Cardiac muscle cell (in vitro differentiated cells and primary cell): ENCODE measurements at places on chromosomes 1 and 21. TPM values are rescaled to one million over a fixed set of nuclear protein-coding genes. Genes with fewer than 3 reads are reported as not detected.

DNA sequence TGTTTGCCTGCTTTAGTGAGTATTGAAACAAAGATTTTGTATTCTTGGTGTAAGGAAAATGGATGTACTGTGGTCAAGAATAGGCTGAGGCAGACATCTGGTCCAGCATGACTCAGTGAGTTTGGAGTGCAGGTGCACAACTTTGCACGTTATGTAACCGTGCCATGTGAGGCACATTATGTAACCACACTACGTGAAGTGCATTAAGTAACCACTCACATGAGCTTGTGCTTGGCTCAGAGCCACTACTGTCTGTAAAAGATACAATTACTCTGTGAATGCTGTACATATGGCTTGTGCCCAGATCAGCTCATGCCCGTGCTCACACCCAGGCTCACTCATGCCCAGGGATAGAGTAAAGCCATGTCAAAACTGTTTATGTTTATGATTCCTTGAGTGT lies 216.8 kb downstream of the CTH start:
- no peaks in the 10 kb centered on the region for H3K4me1 ChIP-seq
- no peak overlapping the region for H3K4me3 ChIP-seq
- no peak overlapping the region for H3K27ac ChIP-seq
- H3K27me3 ChIP-seq = no peaks in the 10 kb centered on the region

GRCh38 chr1:33517596-33518250 lies 45.3 kb downstream of the ZSCAN20 start:
- H3K4me3 ChIP-seq = no peak overlapping the region
- no peak overlapping the region for H3K27ac ChIP-seq
- DNase-seq = no peak
- no peaks in the 10 kb centered on the region for H3K4me1 ChIP-seq

DNA sequence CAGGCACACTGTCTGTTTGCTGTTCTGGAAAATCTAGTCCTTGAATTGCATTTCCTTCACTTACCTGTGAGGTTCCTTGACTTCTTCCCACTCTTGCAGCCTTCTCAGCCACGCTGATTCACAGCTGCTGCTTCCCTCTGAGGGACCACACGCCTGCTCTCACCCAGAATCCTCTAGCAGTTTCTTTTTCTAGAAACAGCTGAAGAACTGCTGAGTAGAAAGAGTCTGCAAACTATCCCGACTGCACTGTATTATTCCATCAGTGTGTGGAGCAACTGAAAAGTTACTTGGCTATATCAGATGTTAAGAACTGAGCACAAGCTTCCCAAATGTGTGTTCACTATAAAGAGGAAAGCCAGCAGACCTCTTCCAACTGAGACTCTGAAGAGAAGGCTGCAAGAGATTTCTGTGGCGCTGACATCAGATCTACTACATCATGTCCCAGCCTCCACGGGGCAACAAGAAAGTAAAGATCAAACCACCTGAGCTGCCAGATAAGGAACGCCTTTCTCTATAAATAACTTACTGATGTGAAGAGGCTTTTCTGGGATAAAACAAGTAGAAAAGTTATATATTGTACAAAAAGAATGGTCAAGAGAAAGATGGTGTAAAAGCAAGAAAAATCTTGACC lies 226.6 kb downstream of the RERE start:
- no peak overlapping the region for H3K4me3 ChIP-seq
- no peaks in the 10 kb centered on the region for H3K36me3 ChIP-seq
- H3K4me1 ChIP-seq = peaks cover 44% of the 10 kb centered on the region
- no peaks in the 10 kb centered on the region for H3K27me3 ChIP-seq
- no peak for DNase-seq

- no peak overlapping the region for H3K4me3 ChIP-seq
- H3K36me3 ChIP-seq = no peaks in the 10 kb centered on the region
- no peaks in the 10 kb centered on the region for H3K4me1 ChIP-seq
- H3K27me3 ChIP-seq = no peaks in the 10 kb centered on the region
These were observed 258.0 kb downstream of the KCNJ6 start for GRCh38 chr21:37658121-37658816.

DNA sequence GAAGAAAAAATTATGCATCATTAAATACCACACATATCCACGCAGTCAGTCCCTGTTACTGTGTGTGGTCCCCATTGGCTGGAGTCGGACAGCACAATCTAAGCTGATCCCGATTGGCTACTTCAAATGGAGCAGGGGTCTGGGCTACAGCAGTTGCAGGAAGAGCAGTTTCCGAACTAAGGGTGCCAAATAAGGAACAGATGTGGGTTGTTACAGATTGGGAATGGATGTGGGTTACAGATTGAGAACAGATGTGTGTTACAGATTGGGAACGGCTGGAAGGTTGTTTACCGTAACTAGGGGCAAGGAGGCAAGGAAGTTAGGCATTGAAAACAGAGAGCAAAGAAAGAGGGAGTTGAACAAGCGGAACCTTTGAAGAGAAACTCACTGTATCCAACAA lies 19.9 kb downstream of the OR2L13 start:
- H3K4me1 ChIP-seq = no peaks in the 10 kb centered on the region
- H3K27me3 ChIP-seq = no peaks in the 10 kb centered on the region
- no peak overlapping the region for H3K4me3 ChIP-seq
- no peak overlapping the region for H3K27ac ChIP-seq
- no peak for DNase-seq

GRCh38 chr1:92956254-92957029 lies 4.8 kb downstream of the DIPK1A start:
- DNase-seq = no peak
- no peak overlapping the region for H3K4me3 ChIP-seq

GRCh38 chr1:12625276-12625675 lies 7.3 kb upstream of the DHRS3 start:
- H3K27ac ChIP-seq = no peak overlapping the region
- H3K27me3 ChIP-seq = no peaks in the 10 kb centered on the region
- DNase-seq = no peak
- no peaks in the 10 kb centered on the region for H3K4me1 ChIP-seq
- no peak overlapping the region for H3K4me3 ChIP-seq

GRCh38 chr21:28332796-28333195 lies 659.9 kb downstream of the LTN1 start:
- H3K27me3 ChIP-seq = no peaks in the 10 kb centered on the region
- no peak overlapping the region for H3K4me3 ChIP-seq
- H3K36me3 ChIP-seq = no peaks in the 10 kb centered on the region

DNA sequence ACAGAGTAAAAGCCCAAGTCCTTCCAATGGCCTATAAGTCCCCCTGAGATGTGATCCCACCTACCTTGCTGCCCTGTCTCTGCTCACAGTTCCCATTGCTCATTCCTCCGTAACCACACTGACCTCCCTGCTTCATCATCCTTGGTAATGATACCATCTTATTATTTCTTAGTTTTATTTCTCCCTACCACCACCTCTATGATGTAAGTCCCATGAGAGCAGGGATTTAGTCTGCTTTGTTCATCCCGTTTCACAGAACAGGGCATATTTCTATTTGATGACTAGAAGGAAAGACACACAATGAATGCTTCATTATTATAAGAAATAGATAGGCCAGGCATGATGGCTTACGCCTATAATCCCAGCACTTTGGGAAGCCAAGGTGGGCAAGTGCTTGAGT lies 22.5 kb downstream of the NIBAN1 start:
- no peaks in the 10 kb centered on the region for H3K36me3 ChIP-seq
- no peaks in the 10 kb centered on the region for H3K4me1 ChIP-seq
- H3K4me3 ChIP-seq = no peak overlapping the region
- H3K27me3 ChIP-seq = no peaks in the 10 kb centered on the region

DNA sequence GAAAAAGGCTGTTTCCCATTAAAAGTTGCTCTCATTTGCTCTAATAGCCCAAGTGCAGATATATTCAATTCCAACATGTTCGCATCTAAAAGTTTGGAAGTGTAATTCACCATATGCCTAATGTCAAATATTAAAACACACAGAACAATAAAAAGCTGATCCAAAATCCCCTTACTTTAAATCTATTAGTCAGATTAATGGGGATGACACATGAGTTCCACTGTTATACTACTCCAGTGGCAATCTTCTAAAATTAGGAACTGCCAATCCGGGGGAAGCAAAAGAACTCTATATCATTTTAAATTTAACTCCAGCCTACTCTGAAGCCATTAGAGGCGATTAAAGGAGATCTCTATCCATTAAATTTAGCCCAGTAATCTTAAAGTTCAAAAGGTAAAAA lies 317.1 kb downstream of the NTNG1 start:
- H3K27ac ChIP-seq = no peak overlapping the region
- H3K36me3 ChIP-seq = no peaks in the 10 kb centered on the region
- DNase-seq = no peak
- no peaks in the 10 kb centered on the region for H3K4me1 ChIP-seq
- no peak overlapping the region for H3K4me3 ChIP-seq

DNA sequence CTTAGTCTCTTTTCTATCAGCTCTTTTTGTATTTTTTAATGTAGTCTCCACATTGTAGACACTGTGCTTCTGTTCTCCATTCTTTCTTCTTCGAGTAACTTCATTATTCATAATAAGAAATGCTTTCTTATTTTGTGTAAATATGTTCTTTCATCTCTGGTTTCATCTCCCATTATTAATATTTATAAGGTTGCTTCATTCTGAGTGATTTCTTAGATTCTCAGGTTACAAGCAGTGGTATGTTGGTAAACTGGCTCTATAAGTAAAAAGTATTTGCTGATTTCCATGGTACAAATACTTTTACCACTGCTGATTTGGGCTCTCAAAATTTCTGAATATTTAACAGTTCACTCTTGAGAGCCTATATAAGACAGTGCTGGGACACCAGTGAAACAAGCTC lies 81.3 kb downstream of the CDC14A start:
- H3K4me3 ChIP-seq = no peak overlapping the region
- no peaks in the 10 kb centered on the region for H3K4me1 ChIP-seq

DNA sequence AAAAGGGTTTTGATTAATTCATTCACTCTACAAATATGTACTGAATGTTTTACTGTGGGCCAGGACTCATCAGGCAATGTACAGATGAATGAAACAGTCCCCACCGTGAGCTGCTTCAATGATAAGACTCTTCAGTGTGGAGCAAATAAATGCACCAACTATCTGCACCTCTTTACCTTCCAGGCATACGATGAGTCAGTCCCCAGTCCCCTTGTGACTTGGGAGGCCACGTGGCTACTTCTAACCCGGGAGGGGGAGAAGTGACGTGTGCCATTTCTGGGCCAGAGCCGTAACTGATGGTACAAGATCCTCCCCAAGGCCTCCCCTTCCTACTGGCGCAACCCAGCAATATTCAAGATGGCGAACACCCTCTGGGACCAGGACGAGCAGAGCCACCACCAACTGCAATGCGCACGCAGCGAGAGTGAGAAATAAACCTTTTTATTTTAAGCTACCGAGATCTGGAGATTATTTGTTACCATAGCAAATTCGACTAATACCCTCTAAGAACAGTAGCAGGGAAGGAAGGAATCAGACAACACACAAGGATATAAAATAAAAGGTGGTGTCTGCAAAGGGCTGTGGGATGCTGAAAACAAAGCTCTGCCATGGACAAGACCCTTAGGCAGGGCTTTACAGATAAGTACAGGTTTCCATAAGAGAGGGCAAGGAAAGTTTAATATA lies 74.5 kb downstream of the NPHP4 start:
- H3K27me3 ChIP-seq = no peaks in the 10 kb centered on the region
- DNase-seq = no peak

DNA sequence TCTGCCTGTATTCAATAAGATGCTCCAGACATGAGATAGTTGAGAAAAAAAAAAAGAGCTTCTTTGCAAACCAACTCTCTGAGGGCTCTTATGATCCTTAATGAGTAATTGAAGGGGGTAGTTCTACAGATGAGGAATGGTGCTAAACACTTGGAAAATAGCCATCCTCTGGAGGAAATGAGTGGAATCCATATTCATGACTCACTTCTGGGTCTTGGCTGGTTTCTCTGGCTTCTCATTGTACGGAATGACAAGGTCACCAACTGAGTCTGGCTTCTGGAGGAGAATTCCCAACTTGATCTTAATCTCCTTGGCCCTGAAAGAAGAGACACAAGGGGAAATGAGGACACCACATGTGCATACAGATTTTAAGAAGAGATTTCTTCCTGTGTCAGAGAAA lies 34.7 kb downstream of the RGS5 start:
- no peaks in the 10 kb centered on the region for H3K4me1 ChIP-seq
- H3K4me3 ChIP-seq = no peak overlapping the region
- no peak overlapping the region for H3K27ac ChIP-seq

- H3K36me3 ChIP-seq = no peaks in the 10 kb centered on the region
- H3K4me1 ChIP-seq = no peaks in the 10 kb centered on the region
These were observed 555.2 kb downstream of the PLPP3 start for GRCh38 chr1:56024155-56024554.

GRCh38 chr1:30466026-30466425 lies 257.4 kb downstream of the MATN1 start:
- H3K36me3 ChIP-seq = no peaks in the 10 kb centered on the region
- H3K27me3 ChIP-seq = no peaks in the 10 kb centered on the region
- DNase-seq = no peak

GRCh38 chr1:76179219-76179698 lies 104.7 kb downstream of the ST6GALNAC3 start:
- no peak for DNase-seq
- H3K27ac ChIP-seq = no peak overlapping the region
- H3K4me3 ChIP-seq = no peak overlapping the region
- no peaks in the 10 kb centered on the region for H3K36me3 ChIP-seq
- H3K27me3 ChIP-seq = no peaks in the 10 kb centered on the region
- H3K4me1 ChIP-seq = no peaks in the 10 kb centered on the region

DNA sequence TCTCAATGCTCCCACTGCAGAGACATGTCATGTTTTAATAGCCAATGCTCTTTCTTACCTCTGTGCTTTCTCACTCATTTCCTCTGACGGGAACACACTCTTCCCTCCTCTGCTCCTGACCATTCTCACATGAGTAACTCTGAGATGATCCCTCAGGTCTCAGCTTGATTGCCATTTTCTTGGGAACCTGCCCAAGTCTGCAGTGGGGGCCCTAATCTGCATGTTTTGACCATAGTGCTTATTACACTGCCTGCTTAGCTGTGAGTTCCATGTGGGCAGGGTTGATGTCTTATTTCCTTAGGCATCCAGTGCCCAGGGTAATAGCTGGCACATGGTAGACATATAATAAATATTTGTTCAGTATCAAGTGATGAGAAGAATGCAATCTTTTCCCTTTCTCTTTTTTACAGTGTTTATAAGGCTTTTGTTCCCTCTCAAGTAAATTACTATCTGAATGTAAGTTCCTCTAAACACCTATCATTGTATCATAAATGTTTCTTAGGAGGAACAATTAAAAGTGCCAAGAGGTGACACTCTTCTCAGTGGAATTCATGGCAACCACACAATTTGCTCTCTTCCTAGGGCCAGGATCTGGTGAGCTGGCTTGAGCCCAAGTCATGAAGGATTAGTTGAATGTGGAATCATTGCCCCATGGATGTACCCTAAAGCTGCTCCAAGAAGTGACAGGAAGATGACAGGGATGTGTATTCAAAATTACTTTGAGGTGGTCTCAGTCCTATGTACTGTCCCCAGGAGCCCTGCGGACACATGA lies 485.4 kb upstream of the USP24 start:
- no peaks in the 10 kb centered on the region for H3K27me3 ChIP-seq
- peak; percentile 40 for DNase-seq
- no peak overlapping the region for H3K27ac ChIP-seq
- H3K4me3 ChIP-seq = no peak overlapping the region
- no peaks in the 10 kb centered on the region for H3K36me3 ChIP-seq

Gene STYXL2
- 40.3 and 52.1 TPM in 2 replicates for total RNA-seq

Gene NTRK1
- 3.6 and 3.8 TPM in 2 replicates for total RNA-seq

Gene TTC24
- 0.15 and 0.18 TPM in 2 replicates for total RNA-seq

Gene TNN
- total RNA-seq = not detected in 2 replicates

Gene CRYAA
- total RNA-seq = not detected in 2 replicates

Gene LCE1D
- total RNA-seq = not detected in 2 replicates

Gene ARMH1
- total RNA-seq = 2.4 and 5.7 TPM in 2 replicates

Gene GUCA2B
- total RNA-seq = not detected in 2 replicates

Gene ELF3
- total RNA-seq = 27.7 and 28.7 TPM in 2 replicates

Gene MSH4
- total RNA-seq = 0.06 and 0.11 TPM in 2 replicates

Gene TNNT2
- total RNA-seq = 4,623 and 7,232 TPM in 2 replicates

Gene TCHH
- total RNA-seq = not detected in 2 replicates

Gene MORC3
- total RNA-seq = 16.7 and 31.8 TPM in 2 replicates
